ENCODE measurements at places on chromosomes 6 and 20.

GRCh38 chr20:48278961-48279481 is 493.7 kb upstream of the SULF2 start:
- no peak for DNase-seq

GRCh38 chr6:36404164-36404563 is 16.7 kb upstream of the ETV7 start:
- no peak for DNase-seq

DNA sequence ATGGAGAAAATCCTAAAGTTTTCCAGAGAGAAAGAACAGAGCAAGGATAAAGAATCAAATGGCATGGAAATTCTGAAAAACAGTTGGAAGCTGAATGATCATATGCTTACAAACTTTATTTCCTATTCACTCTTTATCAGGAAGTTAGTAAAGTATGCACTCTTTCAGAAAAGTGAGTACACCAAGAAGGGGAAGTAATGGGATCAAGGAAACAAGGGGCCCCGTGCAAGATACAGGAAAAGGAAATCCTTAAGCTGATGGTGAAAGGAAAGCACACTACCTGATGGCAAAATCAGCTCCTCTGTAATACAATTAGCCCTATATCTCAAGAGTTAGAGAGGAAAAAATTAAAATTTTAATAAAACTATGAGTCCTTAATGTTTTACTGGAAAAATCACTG is 14.0 kb downstream of the CALHM6 start:
- no peak for DNase-seq

GRCh38 chr20:33075281-33075680 is 4.2 kb upstream of the BPIFB4 start:
- no peak for DNase-seq

DNA sequence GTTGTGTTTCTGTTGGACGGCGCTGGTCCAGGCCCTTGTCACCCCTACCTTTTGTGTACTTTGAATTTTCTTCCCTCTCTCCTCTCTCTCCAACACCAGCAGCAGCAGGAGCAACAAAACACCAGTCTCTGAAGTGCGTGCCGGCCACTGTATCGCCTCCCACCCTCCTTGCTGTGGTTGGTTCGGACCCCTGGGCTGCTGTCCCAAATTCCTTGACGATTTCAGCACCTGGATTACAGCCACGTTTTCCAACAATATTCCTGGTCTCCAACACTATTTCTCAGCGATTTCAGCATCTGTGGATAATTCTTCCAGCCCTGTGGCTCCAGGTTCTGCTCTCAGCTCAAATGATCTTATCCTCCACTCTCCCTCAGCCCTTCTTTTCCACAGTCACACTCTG is 11.8 kb downstream of the MAS1 start:
- DNase-seq, result no peak

GRCh38 chr6:64034910-64035655 is 399.5 kb downstream of the PHF3 start:
- no peak for DNase-seq

- DNase-seq, result no peak
Observed at GRCh38 chr6:139230391-139230840, 61.4 kb downstream of the TXLNB start.

- no peak for DNase-seq
Observed at GRCh38 chr6:147514831-147515230, 6.3 kb downstream of the SAMD5 start.

DNA sequence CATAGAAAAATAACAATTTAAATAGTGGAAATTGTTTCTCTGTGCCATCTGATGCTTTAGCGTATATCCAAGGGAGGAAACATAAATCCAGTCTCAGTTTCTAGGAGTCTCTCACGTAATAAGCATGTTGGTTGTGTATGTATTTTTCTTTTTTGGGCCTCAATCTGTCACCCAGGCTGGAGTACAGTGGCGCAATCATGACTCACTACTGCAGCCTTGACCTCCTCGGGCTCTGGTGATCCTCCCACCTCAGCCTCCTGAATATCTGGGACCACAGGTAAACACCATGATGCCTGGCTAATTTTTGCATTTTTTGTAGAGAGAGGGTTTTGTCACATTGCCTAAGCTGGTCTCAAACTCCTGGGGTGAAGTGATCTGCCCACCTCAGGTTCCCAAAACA is 78.6 kb upstream of the PLN start:
- DNase-seq, result no peak

GRCh38 chr6:26198722-26199056 is 111.5 kb downstream of the HFE start:
- DNase-seq, result no peak

- no peak for DNase-seq
Observed at GRCh38 chr6:69578361-69578890, 218.4 kb downstream of the LMBRD1 start.

DNA sequence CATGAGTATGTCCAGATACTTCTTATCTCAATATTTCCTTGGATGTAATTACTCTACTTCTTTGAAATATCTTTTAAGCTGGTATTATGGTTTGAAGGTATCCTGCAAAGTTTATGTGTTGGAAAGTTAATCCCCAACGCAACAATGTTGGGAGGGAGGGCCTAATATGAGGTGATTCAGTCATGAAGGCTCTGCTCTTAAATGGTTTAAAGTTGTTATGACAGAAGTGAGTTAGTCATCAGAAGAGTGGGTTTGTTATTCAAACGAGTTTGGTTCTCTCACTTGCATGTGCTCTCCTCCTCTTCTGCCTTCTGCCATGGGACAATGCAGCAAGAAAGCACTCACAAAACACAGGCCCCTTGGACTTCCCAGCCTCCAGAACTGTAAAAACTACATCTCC is 176.3 kb downstream of the KCNQ5 start:
- no peak for DNase-seq

- no peak for DNase-seq
Observed at GRCh38 chr6:37182736-37183590, 13.0 kb downstream of the PIM1 start.

- DNase-seq, result no peak
Observed at GRCh38 chr20:41837669-41838224, 219.6 kb upstream of the CHD6 start.

- DNase-seq, result no peak
Observed at GRCh38 chr6:39086294-39086693, 28.7 kb downstream of the SAYSD1 start.

DNA sequence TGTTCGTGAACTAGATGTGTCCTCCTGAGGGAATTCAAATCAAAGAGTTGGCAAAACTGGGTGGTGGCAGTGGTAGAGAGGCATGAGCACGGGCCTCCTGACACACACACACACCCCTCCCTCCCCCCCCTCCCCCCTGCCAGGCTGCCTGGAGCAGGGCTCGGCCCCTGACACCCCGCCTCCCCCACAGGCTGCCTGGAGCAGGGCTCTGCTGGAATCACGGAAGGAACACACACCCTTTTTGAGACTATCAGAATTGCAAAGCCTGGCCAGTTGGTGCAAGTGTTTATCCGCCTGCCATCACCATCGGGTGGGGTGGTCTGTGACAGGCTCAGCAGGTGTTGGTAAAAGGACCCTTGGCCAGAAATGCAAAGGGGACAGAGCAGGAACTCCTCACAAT is 59.0 kb downstream of the FAM120B start:
- DNase-seq, result no peak

- DNase-seq, result no peak
Observed at GRCh38 chr20:695165-695866, 19.7 kb upstream of the SCRT2 start.

DNA sequence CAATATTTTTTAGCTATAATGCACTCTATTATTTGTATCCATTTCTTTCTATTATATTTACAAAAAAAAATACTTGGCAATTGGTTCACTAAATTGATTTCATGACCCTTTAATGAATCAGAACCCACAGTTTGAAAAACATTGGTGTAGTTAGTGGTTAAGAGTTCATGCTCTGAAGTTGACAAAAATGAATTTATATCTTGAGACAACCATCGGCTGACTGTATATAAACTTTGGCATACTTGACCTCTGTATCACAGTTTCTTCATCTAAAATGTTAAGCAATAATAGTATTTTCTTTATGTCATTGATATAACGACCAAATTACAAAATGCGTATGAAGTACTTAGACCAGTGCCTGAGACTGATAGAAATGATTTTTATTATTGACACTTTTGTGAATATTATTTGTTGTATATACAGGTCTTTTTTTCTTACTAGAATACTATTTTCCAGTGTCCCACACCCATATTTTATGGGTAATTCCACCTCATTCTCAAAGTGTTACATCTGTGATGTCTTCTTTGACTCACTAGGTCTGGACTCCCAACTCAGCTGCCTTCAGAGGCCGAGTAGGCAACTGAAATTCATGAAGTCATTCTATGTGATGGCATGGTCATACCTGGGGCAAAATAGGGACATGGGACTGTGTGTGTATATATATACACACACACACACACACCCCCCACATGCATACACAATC is 459.2 kb downstream of the RFPL4B start:
- no peak for DNase-seq

GRCh38 chr6:52162940-52163908 is 23.0 kb upstream of the IL17A start:
- no peak for DNase-seq

GRCh38 chr20:10461495-10461894 is 26.4 kb downstream of the SLX4IP start:
- DNase-seq, result no peak

DNA sequence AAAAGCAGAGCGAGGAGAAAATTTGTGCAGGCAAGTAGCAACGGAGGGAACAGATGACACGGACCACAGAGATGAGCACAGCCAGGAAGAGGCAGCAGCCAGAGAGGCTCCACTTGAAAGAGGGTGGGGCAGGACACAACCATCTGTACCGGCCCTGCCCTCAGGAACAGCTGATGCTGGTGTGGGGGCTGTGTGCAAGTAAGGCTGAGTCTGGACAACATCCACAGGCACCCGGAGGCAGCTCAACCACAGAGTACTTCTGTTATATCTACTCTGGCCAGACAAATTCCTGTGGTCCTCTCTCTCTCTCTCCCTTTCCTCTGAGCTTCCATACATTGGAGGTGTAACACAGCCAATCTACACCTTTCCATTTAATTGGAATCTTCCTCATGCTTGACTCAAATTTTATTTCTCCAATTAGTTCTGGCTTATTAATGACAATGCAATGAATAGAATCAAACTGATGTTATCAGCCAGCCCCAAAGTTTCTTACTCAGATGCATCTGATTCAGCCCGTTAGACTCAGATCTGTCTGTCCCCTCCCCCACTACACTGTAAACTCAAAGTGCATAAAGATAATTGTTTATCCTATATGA is 24.9 kb downstream of the KIF13A start:
- peak; percentile 73 for DNase-seq

DNA sequence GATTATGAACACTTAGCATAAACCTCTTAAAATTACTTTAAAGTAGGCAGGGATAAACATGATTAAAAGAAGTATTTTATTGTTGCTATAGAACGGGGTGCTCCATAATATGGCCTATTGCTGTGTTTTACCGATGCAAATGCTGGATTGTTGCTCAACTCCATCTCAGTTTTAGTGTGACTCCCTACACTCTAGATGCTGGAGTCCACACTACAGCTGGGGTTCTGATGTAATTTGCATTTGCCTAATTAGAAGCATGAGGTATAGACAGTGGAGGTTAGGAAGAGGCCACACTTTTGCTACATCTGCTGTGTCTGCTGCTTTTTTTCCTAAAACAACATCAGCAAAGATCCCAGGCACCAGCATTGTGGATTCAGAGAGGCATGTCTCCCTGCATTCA is 6.7 kb upstream of the HMGN3 start:
- DNase-seq, result no peak

DNA sequence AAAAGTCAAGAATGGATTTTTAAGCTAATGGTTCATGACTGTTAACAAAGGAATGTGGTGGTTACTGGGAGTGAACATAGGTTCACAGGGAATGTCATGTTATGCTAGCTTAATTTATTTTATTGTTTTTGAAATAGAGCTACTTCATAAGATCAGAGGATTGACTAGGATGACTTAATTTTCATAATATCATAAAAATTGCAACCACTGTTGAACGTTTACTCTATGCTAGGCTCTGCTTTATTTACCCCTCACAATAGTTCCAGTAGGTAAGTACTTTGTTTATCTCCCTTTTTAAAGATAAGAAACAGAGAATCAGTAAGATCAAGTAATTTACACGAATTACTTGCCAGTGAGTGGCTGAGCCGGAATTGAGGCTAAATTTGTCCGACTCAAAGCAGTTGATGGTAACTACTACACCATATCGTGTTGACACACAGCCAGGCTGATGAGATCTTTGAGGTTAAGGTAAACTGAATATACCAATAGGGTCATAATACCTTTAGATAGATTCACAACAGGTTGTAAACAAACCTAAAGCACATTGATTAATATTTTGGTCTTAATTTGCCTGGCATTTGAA is 194.6 kb upstream of the CITED2 start:
- peak; percentile 17 for DNase-seq

GRCh38 chr6:163943607-163944385 is 529.3 kb downstream of the QKI start:
- no peak for DNase-seq

- no peak for DNase-seq
Observed at GRCh38 chr6:16901306-16901705, 140.0 kb upstream of the ATXN1 start.

DNA sequence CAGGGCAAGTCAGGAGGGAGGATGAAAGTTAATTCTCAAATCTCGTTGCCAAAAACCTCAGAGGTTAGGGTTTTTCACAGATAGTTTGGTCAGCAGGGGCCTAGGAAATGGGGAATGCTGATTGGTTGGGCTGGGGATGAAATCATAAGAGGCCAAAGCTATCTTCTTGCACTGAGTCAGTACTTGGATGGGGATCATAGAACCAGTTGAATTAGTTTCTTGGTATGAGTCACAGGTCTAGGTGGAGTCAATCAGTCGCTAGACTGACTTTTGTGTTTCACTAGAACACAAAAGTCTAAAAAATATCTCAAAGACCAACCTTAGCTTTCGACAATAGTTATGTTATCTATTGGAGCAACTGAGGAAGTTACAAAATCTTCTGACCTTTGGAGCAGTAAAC is 368.5 kb downstream of the TBC1D32 start:
- DNase-seq, result no peak

GRCh38 chr6:37735722-37736121 is 38.0 kb upstream of the MDGA1 start:
- no peak for DNase-seq

GRCh38 chr6:80227545-80228105 is 121.2 kb downstream of the BCKDHB start:
- DNase-seq, result no peak

Measured in amniotic stem cell (primary cell).